Dermis blood vessel endothelial cell (primary cell): ENCODE measurements at places on chromosomes 5 and 9.

- DNase-seq, result no peak
These were observed 11.4 kb downstream of the LAMC3 start for GRCh38 chr9:131020388-131020787.

GRCh38 chr9:99895510-99895909 lies 10.9 kb upstream of the STX17 start:
- DNase-seq, result no peak

DNA sequence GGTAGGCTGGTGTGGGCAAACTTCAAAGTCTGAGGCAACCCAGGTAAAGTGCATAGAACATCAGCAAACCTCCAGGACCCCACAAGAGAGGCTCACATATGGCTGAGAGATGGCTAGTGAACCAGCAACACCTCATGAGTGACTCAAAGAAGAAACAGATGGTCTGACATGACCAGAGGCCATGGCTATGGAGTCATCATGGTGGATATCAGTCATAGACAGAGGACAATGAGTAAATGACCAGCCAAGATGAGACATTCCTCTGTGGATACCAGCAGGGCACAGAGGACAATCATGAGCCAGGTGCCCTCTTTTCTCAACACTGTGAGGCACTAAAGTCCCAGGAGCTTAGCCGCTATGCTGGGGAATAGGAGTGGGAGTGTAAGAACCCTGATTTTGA lies 180.8 kb downstream of the RASEF start:
- peak; percentile 52 for DNase-seq

DNA sequence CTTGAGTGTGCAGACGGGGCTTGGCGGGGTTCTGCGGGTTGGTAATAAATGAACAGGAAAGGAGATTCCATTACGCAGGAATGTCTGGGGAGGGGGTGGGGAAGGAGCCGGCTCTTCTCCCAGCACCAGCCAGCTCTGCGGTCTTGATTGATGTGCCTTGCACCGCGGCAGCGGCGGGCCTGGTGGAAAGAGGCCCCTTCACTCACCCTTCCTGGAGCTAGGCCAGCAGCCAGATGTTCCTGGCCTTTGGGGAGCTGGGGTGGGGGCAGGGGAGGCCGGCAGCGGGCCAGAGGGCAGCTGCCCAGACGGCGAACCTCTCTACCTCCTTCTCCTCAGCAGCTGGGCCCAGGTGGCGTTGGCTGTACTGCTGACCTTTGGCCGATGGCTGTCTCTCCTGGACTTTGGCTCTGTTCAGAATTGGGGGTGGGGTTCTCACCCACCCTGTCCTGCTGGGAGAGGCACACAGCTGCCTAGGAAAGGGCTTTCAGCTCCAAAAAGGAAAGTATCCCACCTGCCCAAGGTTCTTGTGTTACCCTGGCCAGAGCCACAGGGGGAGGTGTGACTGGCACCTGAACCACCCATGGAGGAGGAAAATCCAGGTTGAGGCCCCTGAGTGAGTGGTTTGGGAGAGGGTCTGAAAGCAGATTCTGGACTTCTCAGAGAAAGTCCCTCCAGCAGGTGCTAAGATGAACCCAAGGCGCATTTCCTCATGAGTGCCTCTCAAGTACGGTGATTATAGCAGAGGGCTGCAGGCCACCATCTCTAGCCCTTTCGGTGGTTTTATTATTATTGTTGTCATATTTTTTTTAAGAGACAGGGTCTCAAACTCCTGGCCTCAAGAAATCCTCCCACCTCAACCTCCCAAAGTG lies 58.0 kb upstream of the SYNPO start:
- no peak for DNase-seq

DNA sequence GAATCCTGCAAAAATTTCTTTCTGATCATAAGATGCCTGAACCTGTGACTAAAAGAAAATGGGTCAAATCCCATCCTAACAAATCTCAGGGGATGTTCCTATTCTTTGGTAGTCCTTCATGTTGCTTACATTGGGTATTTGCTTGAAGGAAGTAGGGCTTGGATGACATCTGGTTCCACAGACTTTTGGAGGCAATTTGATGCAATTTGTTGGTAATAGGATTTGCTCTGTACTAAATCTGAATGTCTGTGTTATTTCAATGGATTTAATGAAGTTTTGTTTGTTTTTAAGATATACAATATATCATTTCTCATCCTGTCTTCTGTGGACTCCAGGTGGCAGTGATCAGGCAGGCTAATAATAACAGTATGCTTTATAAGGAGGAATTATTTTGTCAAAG lies 457.9 kb downstream of the ZSWIM6 start:
- no peak for DNase-seq

- no peak for DNase-seq
These were observed 253.9 kb upstream of the TYRP1 start for GRCh38 chr9:12439267-12439666.

DNA sequence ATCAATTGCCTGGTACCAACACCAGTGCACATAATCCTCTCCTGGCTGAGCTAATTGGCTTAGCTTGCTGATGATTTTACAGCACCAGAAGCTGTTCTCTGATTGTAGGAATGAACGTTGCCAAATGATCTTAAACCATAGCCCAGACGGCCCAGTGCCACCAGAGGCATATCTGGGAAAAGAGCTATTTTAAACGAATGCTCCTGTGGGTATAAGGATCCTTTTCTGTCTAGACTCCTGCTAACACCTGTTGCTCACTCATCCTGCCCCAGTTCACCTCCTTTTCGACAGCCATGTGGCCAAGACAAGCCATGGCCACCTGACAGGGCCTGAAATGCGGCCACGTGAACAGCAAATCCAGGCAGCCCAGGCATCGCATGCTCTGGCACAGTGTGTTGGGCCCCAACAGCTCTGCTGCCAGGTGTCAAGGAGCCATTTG lies 289.9 kb upstream of the SLC30A5 start:
- no peak for DNase-seq

- no peak for DNase-seq
These were observed 137.0 kb downstream of the ADAMTSL1 start for GRCh38 chr9:18610956-18611355.

- no peak for DNase-seq
These were observed 132.5 kb downstream of the HSD17B3 start for GRCh38 chr9:96169484-96169883.

GRCh38 chr5:171861381-171861780 lies 75.8 kb downstream of the SMIM23 start:
- DNase-seq, result no peak

GRCh38 chr5:67732471-67732870 lies 483.1 kb upstream of the PIK3R1 start:
- DNase-seq, result no peak

GRCh38 chr5:132496631-132497487 lies 6.3 kb upstream of the IRF1 start:
- peak; percentile 86 for DNase-seq

- no peak for DNase-seq
These were observed 28.7 kb downstream of the CAMSAP1 start for GRCh38 chr9:135878528-135879236.

DNA sequence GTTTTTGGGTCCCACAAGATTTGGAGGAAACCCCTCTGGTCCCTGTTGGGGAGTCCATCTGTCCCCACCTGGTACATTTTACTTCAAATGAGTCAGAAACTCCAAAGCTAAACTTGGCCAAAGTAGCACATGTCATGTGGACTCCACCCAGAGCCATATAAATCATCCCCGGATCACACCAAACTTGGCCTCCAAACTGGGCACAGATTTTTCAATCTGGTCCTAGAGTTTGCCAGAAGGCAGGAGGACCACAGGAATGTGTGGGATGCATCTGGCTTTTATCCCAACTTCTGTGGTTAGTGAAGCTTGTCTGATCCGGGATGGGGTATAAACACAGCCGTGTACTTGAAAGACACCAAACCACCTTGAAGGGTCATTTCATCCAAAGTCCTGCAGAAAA lies 66.3 kb downstream of the MAT2B start:
- DNase-seq, result no peak

DNA sequence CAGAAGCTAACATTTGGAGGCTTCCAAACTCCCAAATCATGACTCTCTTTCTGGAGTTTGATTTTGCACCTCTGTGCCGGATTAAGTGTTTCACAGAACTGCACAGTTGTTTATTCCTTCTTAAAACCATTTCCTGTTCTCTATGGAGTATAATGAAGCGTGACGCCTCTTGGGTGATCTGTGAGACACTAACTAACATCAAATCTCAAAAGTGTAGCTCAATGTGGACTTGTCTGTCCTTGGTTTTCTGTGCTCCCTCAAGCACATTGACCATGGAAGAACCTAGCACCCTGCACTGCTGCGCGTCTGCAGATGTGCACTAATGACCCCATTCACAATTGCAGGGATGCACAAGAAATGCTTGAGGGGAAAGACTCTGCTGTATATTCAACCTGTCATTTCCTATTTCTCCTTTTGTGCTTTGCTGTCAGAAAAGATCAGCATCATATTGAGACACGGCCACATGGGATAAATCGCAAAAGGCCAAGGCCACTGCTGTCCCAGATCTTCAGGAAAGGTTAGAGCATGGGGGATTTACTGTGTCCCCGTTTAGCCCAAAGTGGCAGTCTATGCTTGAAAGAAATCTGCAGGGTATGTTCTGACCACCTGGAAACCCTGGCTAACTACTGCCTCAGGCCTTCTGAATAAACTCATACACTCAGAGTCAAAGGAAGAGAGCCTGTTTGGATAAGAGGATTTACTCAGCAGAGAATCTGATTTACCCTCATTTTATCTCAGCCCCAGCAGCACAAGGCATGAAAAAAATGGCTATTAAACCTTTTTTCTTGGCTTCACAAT lies 109.6 kb downstream of the BAAT start:
- DNase-seq, result no peak

GRCh38 chr9:90112788-90113187 lies 508.0 kb downstream of the GADD45G start:
- DNase-seq, result no peak

DNA sequence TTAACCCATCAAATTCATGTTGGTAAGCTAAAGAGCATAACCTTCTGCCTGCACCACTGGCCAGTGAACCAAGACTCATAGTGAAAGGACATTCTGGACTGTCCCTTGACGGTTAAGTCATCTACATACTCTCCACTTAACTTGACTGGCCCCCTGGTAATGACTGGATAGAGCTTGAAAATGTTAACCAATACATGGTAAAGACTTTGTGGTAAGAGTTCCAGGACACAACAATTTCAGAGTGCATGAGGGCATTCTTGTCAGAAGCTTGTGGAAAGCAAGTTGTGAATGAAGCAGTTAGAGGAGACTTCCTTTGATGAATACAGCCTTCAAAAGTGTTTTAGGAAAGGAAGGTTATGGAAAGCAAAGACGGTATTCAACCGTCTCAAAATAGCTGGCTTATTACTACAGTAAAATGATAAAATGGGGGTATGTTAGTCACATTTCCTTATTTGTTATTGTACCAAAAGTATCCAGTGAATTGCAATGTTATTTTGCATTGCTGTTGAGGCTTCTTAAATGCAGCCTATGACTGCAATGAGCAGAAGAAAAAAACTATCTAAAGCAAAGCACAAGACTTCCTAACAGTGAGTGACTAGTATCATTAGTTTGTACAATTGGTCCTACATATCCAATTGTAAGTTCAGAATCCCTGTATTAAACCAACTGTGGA lies 47.2 kb upstream of the DAB2 start:
- DNase-seq, result no peak

DNA sequence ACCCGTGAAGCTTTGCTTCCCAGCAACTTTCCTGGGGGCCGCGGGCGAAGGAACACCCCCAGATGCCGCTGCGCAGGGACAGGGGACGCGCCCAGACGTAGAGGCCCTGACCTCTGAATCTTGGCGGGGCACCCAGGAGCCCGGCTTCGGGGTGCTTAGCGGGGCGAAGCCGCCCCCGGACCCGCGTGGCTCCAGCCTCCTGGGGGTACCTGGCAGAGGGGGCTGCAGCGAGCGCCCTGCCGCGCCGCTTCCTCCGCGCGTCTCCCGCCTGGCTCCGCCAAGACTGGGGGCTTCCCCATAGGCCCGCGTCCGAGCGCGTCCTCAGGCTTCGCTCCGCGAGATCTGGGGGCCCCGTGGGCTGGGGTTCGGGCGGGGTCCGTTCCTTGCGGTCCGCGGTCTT lies 23.0 kb upstream of the ZNF782 start:
- no peak for DNase-seq

DNA sequence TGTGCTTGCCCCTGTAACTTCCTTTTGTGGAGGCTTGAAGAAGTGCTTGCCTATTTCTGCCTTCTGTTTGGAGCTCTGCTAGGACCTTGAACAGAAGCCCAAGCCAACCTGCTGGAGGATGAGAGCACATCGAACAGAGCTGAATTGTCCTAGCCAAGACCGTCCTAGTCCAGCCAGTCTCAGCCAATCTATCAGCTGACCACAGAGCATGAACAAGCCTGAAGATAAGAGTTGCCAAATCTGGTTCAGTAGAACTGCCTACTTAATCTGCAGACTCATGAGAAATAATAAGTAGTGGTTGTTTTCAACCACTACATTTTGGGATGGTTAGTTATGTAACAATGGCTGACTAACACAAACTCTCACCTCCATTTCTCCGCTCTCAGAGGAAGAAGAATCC lies 4.4 kb upstream of the SNX2 start:
- no peak for DNase-seq

GRCh38 chr5:125926172-125926571 lies 497.0 kb upstream of the GRAMD2B start:
- DNase-seq, result no peak

DNA sequence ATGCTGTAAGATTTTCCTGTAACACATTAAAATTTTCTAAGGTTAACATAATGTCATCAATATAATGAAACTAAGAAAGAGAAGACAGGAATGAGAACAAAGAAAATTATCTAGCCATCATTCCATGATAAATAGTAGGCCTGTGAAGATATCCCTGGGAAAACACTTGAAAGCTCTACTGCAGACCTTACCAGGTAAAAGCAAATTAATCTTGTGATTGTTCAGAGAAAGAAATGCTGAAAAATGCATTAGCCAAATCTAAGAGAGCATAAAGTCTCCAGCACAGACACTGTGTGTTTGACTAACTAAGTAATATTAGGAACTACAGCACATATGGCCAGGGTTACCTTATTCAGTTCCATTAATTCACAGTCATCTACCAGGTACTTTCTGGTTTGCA lies 628.3 kb upstream of the GRAMD2B start:
- DNase-seq, result no peak

DNA sequence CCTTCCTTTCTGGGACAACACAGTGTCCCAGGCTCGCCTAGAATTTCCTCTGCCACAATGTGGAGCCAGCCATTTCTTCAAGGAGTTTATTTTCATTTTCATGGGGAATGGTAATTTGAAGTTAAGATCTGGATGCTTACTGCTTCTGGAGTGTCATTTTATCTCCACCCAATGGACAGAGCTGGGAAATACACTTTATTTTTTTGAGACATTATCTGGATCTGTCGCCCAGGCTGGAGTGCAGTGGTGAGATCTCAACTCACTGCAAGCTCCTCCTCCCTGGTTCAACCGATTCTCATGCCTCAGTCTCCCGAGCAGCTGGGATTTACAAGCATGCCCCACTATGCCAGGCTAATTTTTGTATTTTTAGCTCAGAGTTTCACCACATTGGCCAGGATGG lies 12.7 kb upstream of the THG1L start:
- peak; percentile 81 for DNase-seq

- no peak for DNase-seq
These were observed 1116.2 kb upstream of the EDIL3 start for GRCh38 chr5:85500869-85501268.
